ENCODE measurements at places on chromosomes 5 and 9.

GRCh38 chr5:88707216-88707965, 175.6 kb downstream of the MEF2C start:
- no peak for DNase-seq

DNA sequence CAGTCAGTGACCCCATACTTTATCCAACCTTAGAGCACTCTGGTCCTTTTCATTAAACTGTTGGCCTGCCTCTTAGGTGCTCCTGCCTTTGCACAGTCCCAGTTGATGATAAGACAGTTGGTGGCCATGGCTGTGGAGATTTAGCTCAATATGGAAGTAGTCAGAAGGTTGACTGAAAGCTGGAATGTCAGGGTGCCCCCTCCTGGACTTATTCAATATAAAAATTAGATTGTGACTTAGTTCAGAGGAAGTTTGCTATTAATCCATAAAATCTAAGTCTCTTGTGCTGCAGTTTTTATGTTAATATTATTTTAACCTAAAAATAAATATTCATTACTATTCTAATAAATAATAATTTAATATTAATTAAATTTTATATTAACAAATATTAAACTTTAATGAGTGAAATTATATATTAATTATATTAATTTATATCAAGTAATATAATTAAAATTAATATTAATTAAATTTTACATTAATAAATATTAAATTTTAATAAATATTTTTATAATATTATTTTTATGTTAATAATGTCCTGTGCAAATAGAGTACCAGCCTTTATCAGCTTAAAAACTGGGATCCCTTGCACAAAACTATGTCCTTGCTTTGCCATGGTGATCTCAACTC, 77.7 kb upstream of the ADAMTSL1 start:
- no peak for DNase-seq

GRCh38 chr9:130544364-130544763, 35.0 kb upstream of the FUBP3 start:
- DNase-seq = no peak

- DNase-seq = no peak
Observed at GRCh38 chr5:72378639-72379289, 58.6 kb downstream of the PTCD2 start.

DNA sequence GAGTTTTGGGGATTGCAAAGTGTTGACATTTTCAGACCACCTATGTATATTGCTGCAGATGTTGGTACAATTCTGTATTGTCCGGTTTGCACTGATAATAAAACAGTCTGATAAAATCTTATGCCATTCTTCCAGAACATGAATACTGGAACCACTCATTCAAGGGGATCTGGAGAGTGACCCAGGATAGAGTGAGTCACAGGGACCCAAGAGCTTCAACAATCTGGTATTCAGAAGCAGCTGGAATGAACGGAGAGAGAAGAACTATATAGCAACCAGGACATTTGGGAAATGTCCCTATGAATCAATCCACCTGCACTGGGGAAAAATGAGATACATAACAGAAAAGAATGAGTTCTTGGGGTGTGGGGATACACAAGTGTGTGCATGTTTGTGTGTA, 73.3 kb downstream of the SH3TC2 start:
- DNase-seq = no peak

- no peak for DNase-seq
Observed at GRCh38 chr5:3385991-3386519, 209.6 kb upstream of the IRX1 start.

Measured in cortex of kidney (tissue), 1 donor.